ENCODE measurements at places on chromosomes 1 and 21.

GRCh38 chr21:41425954-41426675, at the start of gene MX1:
Gene MX1 (plus strand): TSS chr21:41426239. CDS start chr21:41432071, 5,832 bp downstream.
- DNase-seq: peak; percentile 51

DNA sequence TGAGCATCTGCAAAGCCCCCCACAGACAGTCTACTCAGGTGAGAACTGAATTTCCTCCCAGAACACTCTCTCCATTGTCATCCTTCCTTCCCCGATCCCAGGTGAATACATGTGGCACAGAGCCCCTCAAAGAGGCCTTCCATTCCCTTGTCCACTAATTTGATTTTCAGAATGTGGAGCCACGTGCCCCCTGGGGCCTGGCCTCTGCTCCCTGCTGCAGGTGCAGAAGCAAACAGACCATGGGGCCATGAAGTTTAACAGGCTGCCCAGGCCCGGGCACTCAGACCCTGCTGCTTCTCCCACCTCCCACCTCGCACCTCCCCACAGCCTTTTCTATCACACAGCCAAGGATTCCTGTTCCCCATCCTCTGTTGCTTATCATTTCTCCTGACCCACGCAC, 243.8 kb upstream of the RAB4A start:
- no peak for DNase-seq

GRCh38 chr1:229156872-229157271, 114.0 kb upstream of the RAB4A start:
- no peak for DNase-seq

- no peak for DNase-seq
Measured at GRCh38 chr1:175951627-175952026, 208.2 kb upstream of the TNR start.

GRCh38 chr1:77193951-77194350, 25.3 kb downstream of the PIGK start:
- no peak for DNase-seq

GRCh38 chr1:38791164-38791515, 68.4 kb downstream of the RRAGC start:
- no peak for DNase-seq

DNA sequence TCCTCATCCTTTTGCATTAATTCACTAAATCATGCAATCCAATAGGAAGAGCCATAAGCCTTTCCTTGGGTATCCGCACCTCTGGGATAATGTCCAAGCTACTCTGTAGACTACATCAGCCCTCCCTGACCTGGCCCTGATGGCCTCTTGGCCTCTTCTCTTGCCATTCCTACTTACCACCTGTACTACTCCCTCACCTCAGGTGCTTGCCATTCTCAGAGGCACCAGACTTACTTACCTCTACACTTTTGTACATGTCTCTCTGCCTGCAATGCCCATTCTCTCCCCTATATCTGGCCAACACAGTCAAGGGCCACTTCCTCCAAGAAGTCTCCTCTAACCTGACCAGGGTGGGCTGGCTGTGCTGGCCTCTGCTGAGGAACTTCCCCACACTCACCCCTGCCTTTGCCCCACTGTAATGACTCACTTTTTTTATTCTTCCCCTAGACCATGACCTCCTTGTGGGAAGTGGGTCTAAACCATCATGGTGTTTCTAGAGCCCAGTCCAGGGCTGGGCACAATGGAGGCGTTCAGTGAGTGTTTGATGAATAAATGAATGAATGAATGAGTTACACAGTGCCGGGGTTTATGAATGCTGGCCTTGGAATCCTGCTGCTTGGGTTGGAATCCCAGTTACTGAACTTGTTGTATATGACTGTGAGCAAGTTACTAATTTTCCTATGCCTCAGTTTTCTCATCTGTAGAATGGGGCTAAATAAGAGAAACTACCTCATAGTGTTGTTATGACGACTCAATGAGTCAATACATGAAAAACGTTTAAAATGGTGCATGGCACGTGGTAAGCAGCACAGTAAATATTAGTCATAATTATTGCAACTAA, 179.8 kb downstream of the FOXD2 start:
- peak; percentile 29 for DNase-seq

DNA sequence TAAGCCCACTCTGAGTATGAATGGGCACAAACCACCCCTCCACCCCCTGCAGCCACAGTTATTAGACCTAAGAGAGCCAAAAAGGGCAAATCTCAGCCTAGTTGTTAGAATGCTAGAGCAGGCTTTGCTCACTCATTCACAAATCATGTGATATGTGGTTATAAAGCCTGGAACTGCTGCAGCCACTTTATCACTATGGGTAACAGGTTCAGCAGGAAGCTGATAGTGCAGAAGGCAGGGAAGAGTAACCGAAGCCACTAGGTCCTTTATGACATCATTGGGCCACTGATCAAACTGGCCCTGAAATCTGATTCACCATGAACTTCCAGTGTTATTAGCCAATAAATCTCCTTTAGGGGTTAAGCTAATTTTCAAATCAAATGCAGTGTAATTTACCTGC, 134.7 kb downstream of the GRIK1 start:
- no peak for DNase-seq

- no peak for DNase-seq
Measured at GRCh38 chr1:161905269-161905884, 118.3 kb downstream of the OLFML2B start.

GRCh38 chr1:3649342-3650247, at the start of gene WRAP73:
Gene WRAP73 (minus strand): TSS chr1:3650103. CDS start chr1:3649999, 104 bp downstream.
- DNase-seq: peak; percentile 90

DNA sequence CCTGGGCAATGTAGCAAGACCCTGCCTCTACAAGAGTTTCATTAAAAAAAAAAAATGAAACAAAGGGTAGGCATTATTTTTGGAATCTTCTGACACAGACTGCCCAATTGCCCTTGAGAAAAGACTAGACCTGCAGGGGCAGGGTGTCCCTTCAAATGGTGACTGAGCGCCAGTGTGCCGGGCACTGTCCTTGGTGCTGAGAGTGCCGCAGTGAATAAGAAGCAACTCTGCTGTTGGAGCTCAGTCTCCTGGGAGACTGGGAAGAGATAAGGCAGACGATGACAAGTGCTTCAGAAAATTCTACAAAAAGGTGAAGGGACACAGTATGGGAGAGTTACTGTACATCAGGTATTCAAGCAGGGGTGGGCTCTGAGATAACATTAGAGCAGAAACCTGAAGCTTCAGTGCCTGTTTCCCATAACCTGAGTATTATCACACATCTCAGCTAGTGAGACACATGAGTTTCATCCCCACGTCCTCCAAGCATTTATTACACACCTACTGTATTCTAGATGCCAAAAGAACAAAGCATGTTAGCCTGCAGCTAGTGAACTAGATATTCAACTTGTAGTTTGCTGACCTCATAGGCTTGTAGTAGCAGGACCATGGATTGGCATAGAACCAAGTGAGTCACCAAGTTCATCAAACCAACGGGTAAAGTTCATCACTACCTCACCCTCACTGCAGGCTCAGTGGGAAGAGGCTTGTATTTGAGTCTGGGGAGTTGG, 18.4 kb upstream of the RPL11 start:
- DNase-seq: peak; percentile 69

GRCh38 chr1:81559662-81560350, 240.9 kb upstream of the ADGRL2 start:
- DNase-seq: no peak

Data from ecto neural progenitor cell (in vitro differentiated cells).